ENCODE measurements at places on chromosomes 2 and 18.

- DNase-seq, result no peak
Observed at GRCh38 chr18:59663096-59663495, 34.1 kb downstream of the CCBE1 start.

DNA sequence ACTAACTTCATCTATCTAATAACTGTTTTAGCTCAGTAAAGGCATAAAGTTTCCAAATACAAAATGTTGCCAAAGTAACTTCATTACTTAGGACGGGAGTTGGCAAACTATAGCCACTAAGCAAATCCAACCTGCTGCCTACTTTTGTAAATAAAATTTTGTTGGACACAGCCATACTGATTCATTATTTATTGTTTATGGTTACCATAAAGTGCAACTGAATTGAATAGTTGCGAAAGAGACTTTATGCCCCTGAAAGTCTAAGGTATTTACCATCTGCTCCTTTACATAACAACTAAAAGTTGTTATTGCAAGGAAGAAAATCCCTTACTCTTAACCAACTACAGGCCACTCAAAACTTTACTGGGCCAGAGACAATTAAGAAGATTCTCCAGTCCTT is 256.7 kb upstream of the RBBP8 start:
- no peak for DNase-seq

DNA sequence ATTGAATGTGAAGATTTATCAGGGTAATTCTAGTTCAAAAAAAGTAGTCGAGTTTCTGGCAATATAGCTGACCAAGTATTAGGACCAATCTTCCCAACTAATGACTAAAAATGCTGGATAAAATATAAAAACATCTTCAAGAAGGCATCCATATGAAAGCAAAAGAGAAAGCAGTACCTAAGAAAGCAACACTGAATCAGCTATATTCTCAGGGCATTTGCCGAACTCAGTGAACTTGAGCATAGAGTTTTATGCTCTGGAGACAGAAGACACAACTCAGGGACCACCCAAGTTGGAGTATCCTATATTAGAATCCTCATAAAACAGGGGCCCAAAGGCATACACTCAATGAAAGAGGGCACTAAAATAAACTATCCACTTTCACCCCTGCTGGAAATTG is 103.7 kb upstream of the HNRNPA3 start:
- DNase-seq, result no peak

DNA sequence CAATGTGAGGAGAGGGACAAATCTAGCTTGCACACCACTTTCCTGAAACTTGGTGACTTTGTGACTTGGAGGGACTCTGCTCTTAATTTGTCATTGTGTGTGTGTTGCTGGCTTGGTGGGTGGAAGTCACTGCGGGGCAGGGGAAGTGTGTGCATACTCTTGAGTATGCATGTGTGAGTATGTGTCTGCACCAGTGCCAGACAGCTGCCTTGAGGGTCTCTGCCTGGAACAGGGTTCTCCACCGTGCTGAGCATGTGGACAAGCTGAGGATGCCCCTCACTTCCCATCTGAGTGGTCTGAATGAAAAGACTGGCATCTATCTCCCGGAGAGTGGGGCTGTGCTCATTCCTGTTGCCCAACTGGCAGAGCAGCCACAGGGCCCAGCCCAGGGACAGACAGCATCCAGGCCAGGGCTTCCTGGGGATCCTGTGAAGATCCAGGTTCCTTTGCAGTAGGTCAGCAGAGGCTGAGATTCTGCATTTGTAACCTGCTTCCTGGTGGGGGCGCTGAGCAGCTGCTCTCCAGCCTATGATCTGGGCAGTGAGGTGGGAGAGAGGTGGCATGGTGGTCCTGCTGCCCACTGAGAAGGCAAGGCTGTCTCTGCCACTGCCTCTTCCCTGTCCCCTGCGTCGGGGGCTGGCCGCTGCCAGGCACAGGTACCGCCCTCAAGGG is 138.9 kb upstream of the HAAO start:
- no peak for DNase-seq

GRCh38 chr2:49619804-49620203 is 465.5 kb upstream of the FSHR start:
- no peak for DNase-seq
